ENCODE measurements at places on chromosomes 12 and 14.
A peak's percentile ranks its signal among the peaks of the same experiment; 100 is the strongest.

DNA sequence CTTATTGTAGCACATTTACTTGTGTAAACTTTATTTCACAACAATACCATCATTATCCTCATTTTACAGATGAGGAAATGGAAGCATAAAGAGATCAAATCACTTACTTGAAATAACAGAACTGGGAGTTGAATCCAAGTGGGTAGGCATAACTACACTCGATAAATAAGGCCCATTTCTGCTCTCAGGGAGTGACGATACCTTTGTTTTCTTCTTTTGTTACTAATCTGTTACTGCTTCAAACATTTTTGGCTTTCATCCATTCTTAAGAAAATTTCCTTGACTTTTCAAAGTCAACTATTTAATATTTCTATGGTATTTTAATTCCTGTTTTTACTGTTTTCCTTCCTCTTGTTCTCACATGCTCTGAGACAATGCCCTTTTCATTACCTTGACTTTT is 201.6 kb downstream of the ATP23 start:
- H3K4me1 ChIP-seq = no peaks in the 10 kb centered on the region
- no peaks in the 10 kb centered on the region for H3K36me3 ChIP-seq
- no peak for DNase-seq
- no peaks in the 10 kb centered on the region for H3K27me3 ChIP-seq
- H3K4me3 ChIP-seq = no peak overlapping the region

GRCh38 chr12:92930421-92930820 is 1.3 kb upstream of the EEA1 start:
- DNase-seq = no peak
- H3K36me3 ChIP-seq = no peaks in the 10 kb centered on the region
- H3K27ac ChIP-seq = no peak overlapping the region
- H3K4me3 ChIP-seq = peak overlapping the region; percentile 77

DNA sequence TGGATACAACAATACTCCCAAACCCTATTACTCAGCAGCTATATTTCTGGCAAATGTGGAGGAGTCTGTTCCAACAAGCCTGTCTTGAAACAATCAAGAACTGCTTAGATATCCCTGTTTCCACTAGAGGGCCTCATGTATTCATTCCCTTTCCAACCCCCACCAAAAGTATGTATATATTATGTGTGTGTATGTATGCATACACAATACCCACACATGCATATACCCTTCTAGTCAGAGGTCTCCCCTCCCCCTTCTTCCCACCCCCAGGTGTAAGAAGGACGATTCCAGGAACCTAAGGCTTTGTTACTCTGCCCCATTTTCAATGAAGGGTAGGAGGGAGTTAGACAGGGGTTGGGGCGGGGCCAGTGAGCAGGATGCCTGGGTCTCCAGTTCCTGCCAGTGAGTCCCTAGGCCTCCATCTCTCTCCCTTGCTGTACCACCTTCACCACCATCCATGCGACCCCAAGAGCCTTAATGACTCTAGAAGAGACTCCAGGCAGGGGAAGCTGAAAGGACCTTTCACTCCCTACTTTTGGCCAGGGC is at the start of gene DGKA:
TSS of gene DGKA (plus strand) at position 392 of the 546 bp plus-strand sequence. CDS start 5,342 bp downstream, outside the sequence.
- H3K4me1 ChIP-seq = peaks cover 25% of the 10 kb centered on the region
- no peaks in the 10 kb centered on the region for H3K27me3 ChIP-seq
- DNase-seq = peak; percentile 89
- H3K36me3 ChIP-seq = no peaks in the 10 kb centered on the region
- H3K27ac ChIP-seq = peak within 1 kb of the TSS; percentile 82

DNA sequence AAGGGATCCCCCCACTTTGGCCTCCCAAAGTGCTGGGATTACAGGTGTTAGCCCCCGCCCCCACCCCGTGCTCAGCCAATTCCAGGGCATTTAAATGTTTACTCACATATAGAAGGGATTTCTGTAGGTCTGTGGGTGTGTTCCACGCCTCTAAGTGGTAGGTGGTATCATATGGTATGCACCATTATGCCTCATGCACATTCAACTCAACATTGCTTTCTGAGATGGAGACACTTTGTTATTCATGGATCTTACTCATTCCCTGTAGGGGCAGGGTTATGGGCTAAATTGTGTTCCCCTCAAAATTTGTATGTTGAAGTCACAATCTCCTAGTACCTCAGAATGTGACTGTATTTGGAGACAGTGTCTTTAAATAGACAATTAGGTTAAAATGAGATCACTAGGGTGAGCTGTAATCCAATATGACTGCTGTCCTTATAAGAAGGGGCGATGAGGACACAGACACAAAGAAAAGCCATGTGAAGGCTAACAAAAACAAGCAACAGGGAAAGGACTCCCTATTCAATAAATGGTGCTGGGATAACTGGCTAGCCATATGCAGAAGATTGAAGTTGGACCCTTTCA is 200.6 kb downstream of the EFCAB11 start:
- H3K36me3 ChIP-seq = no peaks in the 10 kb centered on the region
- H3K27me3 ChIP-seq = no peaks in the 10 kb centered on the region
- H3K4me1 ChIP-seq = no peaks in the 10 kb centered on the region
- no peak overlapping the region for H3K27ac ChIP-seq
- H3K4me3 ChIP-seq = no peak overlapping the region
- DNase-seq = no peak

DNA sequence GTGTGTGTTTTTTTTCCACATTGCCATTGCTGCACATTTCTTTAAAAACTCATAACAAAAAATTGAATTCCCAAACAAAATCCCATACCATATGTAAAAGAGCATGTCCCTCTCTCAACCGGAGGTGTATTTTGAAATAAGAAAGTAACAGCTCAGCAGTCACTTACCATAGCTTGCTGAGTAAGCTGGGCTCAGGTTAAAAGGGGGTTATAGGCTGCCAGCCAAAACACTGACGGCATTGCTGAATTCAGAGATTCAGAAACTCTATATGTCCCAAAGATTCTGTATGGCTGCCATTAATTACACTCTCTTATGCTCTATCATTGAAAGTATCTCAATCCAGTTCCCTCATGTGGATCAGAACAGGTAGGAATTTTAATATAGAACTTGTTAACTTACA is 276.0 kb downstream of the FOXG1 start:
- H3K4me3 ChIP-seq = no peak overlapping the region
- H3K4me1 ChIP-seq = no peaks in the 10 kb centered on the region
- H3K27ac ChIP-seq = no peak overlapping the region
- H3K36me3 ChIP-seq = no peaks in the 10 kb centered on the region

- H3K4me3 ChIP-seq = no peak overlapping the region
- no peak overlapping the region for H3K27ac ChIP-seq
- peak; percentile 73 for DNase-seq
- H3K36me3 ChIP-seq = no peaks in the 10 kb centered on the region
Observed at GRCh38 chr14:53016491-53016890, 65.6 kb upstream of the FERMT2 start.
